ENCODE measurements at places on chromosomes 6 and 20.

DNA sequence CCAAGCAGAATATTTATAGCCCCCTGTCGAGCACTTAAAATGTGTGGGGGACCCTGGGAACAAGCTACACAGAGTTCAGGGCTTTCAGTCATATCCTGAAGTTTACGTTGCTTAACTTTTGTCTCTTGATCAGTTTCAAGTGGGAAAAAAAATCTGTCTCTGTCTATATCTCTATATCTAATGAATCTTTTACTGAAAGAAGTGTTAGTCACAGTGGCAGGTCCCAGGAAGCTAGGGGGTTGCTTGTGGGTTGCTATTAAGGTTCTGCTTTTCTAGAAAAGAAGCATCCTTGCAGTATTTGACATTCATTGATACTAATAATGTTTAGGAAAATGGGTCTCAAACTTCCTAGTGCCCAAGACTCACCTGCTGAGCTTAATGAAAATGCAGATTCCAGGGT is 76.7 kb upstream of the CLDN20 start:
- no peak for DNase-seq

DNA sequence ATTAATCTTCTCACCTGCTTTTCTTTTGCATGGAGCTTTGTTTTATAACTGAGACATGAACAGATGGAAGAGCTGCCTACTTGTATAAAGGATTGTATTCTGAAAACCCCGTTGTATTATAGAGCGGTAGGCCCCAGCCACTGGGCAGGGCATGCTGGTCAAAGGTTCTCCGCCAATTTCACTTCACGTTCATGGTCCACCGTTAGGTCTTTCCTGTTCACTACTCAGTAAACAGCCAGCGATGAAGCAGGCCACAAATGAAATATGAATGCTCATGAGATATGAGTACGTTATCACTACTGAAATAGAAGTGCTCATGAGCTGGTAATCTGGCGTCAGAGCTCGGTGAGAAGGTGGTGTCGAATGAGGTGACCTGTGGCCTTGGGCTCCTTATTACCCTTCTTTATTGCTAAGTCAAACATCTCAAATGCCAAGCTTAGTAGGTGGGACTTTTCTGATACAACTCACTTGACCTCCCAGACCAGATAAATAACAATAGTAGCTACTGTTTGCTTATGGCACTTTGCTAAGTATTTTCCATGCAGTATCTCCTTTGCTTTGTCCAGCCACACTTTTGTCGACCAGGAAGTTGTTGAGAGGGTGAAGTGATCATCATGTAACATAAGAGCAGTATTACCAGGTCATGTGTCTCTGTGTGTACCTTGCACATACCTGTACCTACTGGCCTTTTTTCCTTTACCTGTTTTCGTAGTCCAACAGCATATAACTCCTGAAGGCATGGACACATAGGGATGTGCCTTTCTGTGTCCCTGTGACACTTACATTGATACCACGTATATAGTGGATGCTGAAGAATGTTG is 16.7 kb downstream of the EDN3 start:
- DNase-seq: no peak

DNA sequence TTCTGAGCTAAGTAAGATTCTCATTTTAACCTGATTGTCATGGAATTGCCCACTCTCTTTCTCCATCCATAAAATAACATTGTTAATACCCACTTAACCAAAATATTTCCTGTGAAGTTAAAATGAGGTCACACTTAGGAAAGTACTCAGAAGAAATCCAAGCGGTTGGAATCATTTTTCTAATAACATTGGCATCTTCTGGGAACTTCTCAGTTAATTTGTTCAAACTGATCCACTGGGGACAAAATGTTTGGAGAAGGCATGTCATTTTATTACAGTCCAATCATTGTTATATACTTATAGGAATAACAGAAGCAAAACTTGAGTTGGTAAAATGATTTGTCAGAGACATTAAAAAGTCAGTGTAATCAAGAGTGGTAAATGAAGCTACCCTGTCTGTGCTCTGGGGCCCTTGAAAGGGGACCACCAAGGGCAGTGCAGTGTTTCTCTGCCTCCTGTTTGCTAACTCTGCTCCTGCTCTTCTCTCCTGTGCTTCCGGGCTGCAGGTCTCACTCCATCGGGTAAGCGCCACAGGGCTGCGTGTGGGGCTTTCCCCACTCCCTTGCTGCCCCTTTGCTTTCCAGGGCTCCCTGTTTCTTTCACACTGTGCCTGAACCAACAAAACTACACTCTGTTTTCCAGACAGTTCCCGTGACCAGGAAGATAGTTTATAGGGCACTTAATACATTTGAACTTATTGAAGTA is 50.1 kb downstream of the HDDC2 start:
- DNase-seq: no peak

GRCh38 chr20:37502654-37503053 is 18.4 kb upstream of the NNAT start:
- DNase-seq: no peak

- DNase-seq: no peak
These were observed 269.0 kb downstream of the UST start for GRCh38 chr6:149015535-149016525.

DNA sequence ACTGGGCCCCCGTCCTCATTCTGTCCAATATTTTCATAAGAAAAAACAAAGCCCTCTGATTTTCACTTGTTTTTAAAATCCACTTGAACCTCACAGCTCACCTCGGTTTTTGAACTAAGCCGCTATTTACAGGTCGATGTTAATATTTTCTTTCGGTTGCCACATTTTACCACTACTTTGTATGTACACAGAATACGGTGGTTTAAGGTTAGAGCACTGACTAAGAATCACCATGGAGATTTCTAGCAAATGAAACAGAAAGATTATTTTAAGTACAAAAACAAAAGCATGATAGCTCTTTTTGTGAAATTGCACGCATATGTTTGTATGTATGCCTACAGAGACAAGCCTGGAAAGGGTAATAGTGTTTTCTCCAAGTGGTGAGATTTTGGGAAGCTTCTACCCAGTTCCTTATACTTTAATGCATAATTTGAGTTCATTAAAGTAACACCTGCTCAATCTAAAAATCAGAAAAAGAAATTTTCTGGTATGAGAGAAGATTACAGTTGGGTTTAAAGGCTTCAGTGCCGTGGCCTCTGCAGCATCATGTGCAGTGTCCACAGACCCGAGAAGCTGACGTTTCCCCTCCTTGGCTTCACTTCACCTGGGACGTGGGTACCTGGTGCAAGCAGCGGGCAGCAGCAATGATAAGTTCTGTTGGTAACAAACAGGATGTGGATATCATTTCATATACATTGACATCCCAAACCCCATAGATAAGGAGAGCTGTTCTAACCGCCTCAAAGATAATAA is 144.0 kb downstream of the UST start:
- no peak for DNase-seq

Measured in activated gamma-delta T cell treated with anti-CD3 and anti-CD28 coated beads, Interleukin-2, amount 50 U/mL, for 16 hours (primary cell).